ENCODE measurements at places on chromosomes 12 and 14.

- no peak for DNase-seq
These were observed 327.7 kb downstream of the TMEM121 start for GRCh38 chr14:105853907-105854599.

DNA sequence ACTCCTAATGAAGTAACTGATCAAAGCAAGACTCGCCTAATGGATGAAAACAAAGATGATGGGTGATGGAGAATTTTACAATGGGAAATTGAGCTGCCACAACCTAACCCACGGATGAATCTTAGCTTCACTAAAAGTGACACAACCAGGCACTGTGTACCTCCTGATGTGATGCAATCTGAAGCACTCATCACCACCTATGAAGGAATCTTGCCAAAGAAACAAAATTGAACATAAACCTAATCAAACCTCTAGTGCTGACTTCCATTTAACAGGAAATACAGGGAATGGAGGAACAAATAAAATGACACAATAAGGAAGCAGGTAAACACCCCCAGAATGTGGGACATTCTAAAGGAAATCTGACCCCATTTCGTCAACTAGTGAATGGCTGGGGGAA lies 13.3 kb upstream of the RARG start:
- no peak for DNase-seq

DNA sequence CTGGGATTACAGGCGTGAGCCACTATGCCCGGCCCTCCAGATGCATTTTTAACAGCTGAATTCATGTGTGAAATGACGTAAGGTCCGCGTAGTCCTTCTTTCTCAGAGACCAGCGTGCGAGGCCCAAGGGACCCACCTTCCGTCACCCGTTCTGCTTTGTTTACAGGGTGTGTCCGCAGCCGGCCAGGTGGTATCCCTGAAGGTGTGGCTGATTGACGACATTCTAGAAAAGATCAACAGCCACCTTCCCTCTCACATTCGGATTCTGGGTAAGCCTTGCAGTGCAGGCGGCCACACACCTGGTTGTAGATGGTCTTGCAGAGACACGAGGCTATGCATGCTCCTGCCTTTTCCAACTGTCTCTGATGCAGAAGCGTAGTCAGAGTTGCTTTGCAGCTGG lies 9.9 kb downstream of the PUS1 start:
- DNase-seq, result no peak

DNA sequence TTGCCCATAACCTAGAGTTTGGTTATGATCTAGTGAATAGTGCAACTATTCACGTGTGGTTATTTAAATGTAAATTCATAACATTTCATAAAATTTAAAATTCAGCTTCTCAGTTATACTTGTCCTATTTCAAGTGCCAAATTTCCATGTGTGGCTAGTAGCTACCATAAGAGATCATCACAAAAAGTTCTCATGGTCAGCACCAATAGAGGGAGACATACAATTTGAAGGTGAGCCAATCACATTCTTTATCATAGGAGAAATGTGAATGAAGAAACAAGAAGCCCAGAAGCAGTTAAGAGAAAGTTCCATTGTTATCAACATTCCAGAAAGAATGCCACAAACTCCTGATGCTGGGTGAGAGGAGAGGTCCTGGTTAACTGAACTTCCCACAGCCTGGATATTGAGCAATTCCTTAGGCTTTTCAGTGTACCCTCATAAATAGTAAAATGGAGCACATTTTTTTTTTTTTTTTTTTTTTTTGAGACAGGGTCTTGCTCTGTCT lies 892.9 kb upstream of the USP15 start:
- no peak for DNase-seq

GRCh38 chr12:82595941-82596340 lies 90.8 kb upstream of the TMTC2 start:
- no peak for DNase-seq

DNA sequence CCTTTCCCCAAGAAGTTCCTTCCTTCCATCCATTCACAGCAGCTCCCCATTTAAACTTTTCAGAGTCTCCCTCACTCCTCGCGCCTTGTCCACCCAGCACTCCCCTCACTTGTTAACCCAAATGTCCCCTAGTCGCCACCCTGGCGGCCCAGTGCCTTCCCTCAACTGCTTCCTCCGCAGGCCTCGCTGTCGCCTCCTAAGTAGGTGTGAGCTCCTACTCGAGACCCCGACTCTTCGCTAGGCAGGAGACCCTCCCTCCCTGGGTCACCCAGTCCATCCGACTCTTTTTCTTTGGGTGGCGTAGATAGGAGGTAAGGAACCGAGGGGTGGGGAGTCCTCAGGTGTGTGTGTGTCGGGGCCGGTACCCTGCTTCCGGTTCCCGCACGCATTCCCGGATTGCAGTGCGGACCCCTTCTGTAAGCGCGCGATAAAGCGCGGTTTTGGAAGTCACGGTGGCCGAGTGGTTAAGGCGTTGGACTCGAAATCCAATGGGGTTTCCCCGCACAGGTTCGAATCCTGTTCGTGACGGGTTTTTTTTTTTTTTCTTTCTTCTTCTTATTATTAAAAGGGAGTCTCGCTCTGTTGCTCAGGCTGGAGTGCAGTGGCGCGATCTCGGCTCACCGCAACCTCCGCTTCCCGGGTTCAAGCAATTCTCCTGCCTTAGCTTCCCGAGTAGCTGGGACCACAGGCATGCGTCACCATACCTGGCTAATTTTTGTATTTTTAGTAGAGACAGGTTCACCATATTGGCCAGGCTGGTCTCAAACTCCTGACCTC lies 823 bp upstream of the SMARCC2 start:
- peak; percentile 77 for DNase-seq

GRCh38 chr14:55302367-55303124 lies 31.3 kb downstream of the FBXO34 start:
- DNase-seq, result no peak

DNA sequence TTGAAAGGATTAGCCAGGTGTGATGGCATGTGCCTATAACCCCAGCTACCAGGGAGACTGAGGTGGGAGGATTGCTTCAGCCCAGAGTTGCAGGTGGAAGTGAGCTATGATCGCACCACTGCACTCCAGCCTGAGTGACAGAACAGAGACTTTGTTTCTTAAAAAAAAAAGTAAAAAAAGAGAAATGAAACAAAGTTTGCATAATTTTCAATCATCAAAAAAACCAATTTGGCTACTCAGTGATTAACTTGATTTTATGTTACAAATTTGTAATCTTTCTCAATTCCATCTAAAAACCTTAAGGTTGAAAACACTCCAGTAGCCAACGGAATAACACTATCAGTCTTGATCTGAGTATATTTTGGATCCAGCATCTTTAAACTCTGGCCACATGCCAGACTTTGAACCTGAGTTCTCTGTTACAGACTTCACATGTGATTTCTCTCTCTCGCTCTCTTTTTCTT lies 12.6 kb upstream of the DENND5B start:
- no peak for DNase-seq

DNA sequence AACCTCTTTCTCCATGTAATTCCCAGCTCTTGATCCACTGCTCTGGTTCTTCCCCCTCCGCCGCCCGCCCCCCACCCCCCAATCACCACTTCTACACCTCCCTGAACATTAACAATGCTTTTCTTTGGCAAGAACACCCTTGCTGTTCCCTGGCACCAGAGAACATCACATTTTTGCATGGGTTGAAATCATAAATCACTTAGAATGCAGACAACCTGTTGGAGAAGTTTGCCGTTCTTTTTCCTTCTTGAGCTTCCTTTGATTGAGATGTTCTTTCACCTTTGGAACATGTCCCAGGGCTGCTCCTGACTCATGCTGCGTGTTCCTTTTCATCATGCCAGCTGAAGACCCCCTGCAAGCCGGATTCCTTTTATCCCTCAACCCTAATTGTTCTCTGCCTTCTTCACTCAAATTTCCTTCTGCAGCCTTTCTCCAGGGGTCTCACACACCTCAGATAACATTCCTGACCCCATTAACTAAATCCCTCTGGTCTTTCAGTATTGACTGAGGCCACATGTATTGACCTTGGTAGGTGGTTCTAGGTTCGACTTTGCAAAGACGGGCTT lies 294.1 kb upstream of the TMPO start:
- no peak for DNase-seq

- no peak for DNase-seq
These were observed 856 bp upstream of the EIF4B start for GRCh38 chr12:53005215-53005985.

DNA sequence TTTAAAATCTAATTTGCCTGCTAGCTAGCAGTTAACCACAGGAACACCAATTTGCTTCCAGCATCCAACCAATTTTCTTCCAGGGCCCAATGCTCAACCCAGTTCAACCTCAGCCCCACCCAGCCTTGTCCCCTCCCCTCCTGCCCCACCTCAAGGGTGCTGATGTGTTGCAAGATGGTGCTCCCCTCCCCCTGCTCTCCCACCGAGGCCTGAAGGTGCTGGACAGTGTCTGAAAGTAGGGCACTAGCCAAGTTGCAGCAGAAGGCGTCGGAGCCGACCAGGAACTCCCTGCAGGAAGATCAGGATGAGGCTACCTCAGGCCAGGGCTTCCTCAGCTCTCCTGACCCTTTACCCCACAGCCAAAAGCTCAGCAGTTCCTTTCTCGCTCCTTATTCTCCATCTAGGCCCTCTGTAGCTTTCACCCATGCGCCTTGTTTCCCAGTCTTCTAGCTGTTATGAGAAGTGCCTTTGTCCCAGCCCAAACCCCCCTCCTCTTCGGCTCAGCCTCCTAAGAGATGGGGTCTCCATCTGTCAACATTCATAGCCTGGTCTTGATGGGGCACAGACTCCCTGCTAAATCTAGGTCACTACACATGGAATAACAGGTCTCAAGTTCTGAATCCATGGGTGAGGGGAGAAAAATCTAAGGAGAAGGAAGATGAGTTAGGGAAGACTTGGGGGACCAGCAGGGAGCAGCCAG lies 3.6 kb downstream of the STAT6 start:
- no peak for DNase-seq

DNA sequence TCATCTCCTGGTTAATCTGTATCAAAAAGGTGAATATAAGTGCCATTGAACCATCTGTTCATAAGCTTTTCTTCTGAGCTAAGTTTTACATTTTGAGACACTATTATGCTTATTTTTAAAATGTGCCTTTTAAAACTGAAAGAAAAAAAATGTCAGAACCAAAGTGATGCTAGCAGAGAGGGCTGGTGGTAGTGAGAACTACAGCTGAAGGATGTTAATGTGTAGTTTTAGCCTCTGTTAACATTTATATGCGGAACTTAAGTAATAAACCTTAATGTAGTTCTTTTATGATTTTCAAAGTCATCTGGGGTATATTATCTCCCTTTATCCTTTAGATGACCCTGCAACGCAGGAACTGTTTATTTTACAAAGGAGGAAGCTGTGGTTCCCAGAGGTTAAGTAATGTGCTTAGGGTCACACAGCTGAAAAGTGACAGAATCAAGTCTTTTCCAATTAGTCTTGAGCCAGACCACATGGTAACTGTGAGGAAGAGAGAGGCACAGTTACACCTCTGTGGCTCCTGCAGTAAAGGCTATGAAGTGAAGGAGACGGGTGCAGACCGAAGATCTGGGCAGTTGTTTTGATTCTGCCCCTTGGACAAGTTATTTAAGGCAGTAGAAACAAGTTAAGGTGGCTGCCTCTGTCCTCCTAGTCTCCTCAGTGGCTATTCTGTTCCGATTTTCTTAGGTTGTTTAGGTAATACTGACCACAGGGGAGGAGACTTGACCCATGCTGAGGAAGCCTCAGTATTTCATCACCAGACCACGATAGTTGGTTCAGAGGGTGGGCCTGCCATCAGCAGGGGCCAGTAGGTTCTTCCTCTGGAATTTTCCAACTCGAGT lies 23.9 kb downstream of the GNG2 start:
- DNase-seq, result no peak

DNA sequence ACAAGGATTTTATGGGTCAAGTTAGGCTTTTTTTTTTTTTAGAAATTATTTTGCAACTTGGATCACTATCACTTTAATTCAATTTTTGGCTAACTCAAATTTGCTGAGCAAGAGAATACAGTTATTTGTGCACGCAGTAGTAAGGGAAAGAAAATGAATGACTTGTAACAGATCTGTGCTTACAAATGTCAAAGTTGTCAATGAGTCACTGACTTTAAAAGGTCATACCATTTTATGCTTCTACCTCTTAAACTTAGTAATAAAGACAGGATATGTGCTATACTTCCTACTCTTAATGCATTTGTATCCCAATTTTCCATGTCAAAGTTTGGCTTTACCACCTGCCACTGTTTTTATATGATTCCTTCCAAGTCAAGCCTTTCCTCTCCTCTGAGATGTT lies 131.1 kb upstream of the FBXO33 start:
- DNase-seq, result no peak

DNA sequence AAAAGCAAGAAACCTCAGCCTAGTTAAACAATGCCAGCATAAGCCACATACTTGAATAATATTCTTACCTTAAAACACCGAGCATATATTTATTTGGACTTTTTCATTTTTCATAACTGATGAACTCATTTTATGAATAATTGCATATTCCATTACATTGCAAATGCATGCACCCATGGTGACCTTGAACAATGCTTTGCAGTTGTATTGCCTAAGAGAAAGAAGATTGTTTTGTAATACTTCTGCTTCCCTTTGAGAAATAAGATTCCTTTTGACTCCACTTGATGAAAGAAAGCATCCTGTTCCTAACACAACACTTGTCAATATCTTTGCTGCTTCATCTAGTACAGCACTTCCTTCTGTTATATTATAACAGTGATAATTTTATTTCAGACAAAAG lies 1182.2 kb downstream of the FLRT2 start:
- DNase-seq, result no peak

DNA sequence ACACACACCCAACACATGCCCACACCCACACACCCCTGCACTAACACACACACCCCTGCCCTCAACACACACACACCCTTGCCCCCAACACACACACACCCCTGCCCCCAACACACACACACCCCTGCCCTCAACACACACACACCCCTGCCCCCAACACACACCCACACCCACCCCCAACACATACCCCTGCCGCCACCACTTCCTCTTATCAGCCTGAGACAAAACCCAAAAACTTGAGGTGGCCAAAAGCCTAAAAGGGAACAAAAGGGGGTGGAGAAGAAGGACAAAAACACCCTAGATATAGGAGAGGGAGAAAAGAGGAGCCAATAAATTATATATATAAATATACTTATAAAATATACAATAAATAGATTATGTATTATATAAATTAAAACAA lies 9.1 kb upstream of the DEGS2 start:
- no peak for DNase-seq

- DNase-seq, result no peak
These were observed 378.8 kb downstream of the ALG10 start for GRCh38 chr12:34400986-34401658.

DNA sequence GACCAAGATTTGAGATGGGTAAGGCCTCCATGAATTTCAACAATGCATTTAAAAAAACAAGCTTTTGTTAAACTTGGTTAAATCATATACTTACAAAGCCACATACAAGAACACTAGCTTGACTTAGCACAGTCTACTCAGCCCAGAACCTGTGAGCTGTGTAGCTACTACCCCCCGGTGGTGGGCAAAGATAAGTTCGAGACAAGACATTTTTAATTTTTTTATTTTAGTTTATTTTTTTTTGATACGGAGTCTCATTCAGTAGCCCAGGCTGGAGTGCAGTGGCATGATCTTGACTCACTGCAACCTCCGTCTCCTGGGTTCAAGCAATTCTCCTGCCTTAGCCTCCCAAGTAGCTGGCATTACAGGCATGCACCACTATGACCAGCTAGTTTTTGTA lies 3.7 kb upstream of the NECAP1 start:
- peak; percentile 34 for DNase-seq

GRCh38 chr14:55336691-55337090 lies 65.5 kb downstream of the FBXO34 start:
- DNase-seq, result no peak

- DNase-seq, result no peak
These were observed 54.8 kb upstream of the DYRK2 start for GRCh38 chr12:67593461-67594330.

Data from stimulated activated CD8-positive, alpha-beta memory T cell treated with anti-CD3 and anti-CD28 coated beads, Interleukin-7, amount 100 ng/mL, for 48 hours (primary cell).